Stimulated activated CD8-positive, alpha-beta memory T cell treated with anti-CD3 and anti-CD28 coated beads, Interleukin-15, amount 100 ng/mL, for 48 hours (primary cell): ENCODE measurements at places on chromosomes 3 and 15.

DNA sequence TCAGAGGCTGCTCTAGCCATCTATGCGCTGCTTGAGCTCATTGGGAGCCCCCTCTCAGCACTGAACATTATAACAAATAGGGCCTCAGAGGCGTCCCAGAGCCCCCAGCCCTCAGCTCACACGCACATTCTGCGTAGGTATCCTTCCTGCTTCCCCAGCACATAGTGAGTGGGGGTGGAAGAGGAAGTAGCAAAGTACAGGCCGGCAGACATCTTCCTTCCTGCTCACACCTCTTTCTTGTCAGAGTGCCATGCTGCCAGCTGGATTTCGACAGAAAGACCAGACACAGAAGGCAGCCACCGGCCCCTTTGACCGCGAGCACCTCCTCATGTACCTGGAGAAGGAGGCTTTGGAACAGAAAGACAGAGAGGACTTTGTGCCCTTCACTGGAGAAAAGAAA lies 16.6 kb downstream of the TMOD2 start:
- no peak for DNase-seq

GRCh38 chr3:37814547-37814946 lies 47.1 kb upstream of the CTDSPL start:
- no peak for DNase-seq

DNA sequence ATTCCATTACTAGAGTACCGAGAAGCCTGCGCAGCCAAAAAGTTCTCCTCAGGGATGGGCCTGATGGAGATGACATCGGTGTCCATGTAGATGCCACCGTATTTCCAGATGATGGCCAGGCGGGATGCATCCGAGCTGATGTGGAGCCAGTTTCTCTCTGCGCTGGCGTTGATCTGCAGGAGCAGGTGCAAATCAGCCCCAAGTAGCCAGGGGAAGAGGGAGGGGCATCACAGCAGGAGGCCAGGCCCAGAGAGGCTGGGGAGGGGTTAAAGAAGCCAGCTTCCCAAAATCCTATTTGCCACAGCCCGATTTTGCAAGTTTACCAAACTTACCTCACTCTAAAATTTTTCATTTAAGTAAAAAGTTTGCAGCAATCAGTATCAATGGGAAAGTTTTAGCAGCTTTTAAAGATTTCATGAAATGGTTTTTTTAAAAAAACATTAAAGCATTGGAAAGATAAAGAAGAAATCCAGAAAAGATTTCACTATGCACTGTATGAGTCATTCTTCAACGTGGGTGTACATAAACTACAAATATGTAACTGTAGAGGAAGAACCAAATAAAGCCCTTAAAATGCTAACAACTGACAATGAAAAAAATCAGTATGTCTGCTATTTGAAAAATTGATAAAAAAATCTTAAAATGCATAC lies 7.4 kb downstream of the A4GNT start:
- DNase-seq, result no peak

GRCh38 chr3:152364237-152364636 lies 95.5 kb downstream of the MBNL1 start:
- DNase-seq, result no peak

- no peak for DNase-seq
Measured at GRCh38 chr3:169430707-169431404, 232.7 kb downstream of the MECOM start.

GRCh38 chr3:47847260-47847659 lies 44.3 kb downstream of the DHX30 start:
- DNase-seq, result no peak

GRCh38 chr3:8968375-8968882 lies 5.2 kb upstream of the RAD18 start:
- DNase-seq, result no peak

GRCh38 chr3:184016811-184017671 lies 643 bp downstream of the ABCC5 start:
- DNase-seq, result peak; percentile 35

- no peak for DNase-seq
Measured at GRCh38 chr3:52023860-52024764, 28.4 kb upstream of the RPL29 start.

DNA sequence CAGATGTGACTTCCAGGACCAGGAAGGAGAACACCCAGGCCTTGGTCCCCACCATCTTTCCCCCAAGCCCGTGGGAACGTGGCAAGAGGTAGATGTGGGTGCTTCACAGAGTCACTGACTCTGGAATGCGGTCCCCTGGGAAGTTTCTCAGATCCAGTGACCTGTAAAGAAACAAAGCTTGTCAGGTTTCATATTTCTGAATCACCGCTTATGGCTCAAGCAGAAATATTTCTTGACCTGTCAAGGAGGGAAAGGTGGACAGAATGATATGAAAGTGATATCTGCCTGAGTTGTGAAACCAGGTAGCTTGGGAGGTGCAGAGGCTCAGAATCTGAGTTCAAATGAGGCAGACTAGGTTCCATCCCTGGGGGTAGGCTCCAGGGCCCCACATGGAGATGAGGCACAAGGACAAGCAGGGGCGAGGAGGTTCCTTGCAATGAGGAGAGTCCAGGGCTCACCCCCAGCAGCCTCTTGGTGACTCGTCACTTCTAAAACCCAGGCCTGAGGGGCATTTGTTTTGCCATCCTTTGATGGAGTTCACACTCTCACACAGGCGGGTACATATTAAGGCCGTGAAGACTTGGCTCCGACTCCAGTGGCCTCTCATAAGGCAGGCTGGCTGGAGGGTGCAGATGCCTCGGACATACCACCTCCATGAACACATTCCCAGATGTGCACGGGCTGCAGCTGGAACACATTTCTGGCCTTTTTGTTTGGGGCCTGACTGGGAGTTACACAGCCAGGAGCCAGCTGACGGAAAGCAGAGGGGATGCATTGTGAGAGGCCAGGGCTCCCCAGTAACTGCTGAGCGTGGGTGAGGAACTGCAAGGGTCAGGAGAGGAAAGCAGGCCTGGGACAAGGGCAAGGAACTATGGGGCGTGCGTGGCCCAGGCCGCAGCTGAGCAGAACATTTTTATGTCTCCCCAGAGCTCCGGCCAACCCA lies 1.3 kb downstream of the CILP start:
- DNase-seq, result no peak

DNA sequence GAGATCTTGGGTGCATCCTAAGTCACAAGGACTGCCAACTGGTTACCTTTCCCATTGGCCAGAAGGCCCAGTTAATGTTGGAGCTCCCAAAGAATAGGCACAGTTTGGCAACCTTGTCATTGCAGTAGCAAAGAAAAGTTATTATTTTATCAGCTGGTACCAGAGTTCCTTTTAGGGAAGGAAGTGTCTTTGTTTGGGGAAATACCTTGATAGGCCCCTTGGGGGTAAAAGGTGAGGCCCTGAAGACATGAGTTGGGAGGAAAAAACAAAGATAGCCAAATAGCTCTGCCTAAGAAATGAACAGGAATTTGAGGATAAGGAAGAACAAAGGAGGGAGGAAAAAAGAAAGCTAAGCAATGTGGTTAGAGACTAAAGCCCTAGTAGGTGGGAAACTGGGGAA lies 85.8 kb downstream of the ANP32A start:
- DNase-seq, result no peak

- DNase-seq, result no peak
Measured at GRCh38 chr3:68207327-68207726, 552.9 kb upstream of the SUCLG2 start.

GRCh38 chr3:64813326-64813725 lies 125.5 kb upstream of the ADAMTS9 start:
- DNase-seq, result no peak

DNA sequence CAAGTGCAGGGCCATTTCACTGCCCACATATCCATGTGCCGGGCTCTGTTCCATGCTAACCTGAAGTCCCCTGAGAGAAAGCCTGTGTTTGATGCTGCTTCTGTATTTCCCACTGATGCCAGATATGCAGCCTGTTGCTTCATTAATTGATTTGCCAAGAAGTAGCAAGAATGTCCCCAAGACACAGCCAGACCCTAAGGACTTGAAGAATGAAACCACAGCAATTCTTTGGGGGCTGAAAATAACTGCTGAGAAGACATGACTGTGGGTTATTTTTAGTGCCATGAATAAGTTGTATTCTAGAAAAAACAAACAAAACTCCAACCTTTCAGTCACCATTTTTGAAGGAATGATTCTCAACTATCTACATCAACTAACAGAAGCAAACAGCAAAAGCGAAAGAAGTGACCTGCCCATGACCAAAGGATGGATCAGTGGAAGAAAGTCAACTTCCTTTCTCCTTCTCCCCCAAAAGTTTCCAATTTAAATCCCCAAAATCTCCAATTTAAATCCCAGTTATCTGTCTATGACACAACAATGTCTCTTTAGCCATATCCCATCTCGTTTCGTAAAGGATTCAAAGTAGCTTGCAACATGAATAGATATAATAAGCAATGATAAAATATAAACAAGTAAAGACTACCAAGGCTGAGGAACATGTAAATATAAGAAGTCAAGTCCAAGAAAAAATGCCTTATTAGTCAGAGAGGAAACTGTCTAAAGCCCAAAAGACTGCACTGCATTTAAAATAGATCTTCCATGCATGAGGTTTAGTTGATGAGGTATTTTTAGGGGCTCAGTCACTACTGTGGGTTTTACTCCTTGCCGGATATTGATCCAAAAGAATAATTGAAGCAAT lies 226.8 kb downstream of the DTWD1 start:
- DNase-seq, result no peak

GRCh38 chr15:65535192-65535591 lies 4.9 kb downstream of the HACD3 start:
- DNase-seq, result no peak

- DNase-seq, result no peak
Measured at GRCh38 chr15:72825829-72826228, 42.3 kb upstream of the ADPGK start.

GRCh38 chr3:50890688-50891344 lies 216.1 kb downstream of the DOCK3 start:
- DNase-seq, result no peak

DNA sequence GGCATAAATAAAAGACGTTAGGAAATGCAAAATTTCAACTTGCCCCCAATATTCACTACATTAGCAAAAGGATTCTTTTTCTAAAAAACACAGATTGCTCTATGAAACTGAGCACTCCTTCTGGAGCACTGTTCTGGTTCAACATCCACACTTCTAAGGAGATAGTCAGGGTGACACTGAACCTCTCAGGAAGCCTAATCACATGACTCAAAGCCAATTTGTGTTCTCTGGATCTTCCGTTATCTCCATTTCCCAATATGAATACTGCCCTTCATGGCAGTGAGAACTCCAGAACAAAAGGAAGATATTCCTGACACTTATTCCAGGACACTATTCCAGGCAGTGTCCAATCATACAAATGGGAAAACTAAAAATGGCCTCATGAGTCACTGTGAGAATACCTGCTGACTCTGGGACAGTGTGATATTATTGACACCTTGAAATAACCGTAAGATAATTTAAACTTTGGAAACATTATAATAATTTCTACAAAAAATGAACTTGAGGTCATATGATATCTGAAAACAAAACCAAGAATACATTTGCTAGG lies 21.4 kb upstream of the TRPM7 start:
- no peak for DNase-seq

DNA sequence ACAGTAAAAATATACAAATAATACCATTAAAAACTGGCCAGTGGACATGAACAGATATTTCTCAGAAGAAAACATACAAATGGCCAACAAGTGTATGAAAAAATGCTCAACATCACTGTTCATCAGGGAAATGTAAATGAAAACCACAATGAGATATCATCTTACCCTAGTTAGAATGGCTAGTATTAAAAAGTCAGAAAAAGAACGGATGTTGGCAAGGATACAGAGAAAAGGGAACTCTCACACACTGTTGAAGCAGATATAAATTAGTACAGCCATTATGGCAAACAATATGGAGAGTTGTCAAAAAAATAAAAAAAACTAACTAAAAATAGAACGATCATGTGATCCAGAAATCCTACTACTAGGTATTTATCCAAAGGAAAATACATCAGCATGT lies 222.7 kb upstream of the NAALADL2 start:
- no peak for DNase-seq

DNA sequence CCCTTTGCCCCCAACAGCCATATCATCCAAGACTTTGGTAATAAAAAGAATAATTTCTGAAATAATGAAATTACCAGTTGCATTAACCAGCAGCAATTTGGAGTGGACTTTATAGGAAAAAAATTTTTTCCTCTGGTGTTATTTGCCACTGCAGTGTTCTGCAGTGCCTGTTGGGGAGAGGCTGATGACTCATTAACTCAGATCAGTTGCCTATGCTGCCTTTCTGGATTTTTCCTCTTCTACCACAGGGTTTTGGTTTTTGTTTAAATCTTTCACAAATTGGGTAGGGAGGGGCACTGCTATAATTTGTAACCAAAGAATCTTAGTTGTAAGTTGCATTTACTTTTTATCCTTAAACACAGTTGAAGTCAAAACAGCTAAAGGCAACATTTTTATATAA lies 22.7 kb downstream of the ATP6V1A start:
- DNase-seq, result no peak

DNA sequence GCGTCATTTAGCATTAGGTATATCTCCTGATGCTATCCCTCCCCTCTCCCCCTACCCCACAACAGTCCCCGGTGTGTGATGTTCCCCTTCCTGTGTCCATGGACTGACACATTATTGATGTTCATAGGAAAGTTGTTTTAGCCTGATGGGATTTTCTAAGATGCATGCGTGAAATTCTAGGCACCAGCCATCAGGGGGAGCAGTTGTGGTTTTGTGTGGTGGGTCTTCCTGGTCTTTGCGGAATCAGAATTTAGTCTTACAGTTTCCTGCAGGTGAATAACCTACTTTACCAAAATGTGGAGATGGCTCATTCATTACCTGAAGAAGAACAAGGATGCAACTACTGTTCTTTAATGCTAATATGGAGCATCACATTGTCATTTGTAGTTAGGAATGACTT lies 455.0 kb upstream of the THBS1 start:
- DNase-seq, result no peak

GRCh38 chr15:46408312-46408711 lies 773.5 kb downstream of the SQOR start:
- no peak for DNase-seq

GRCh38 chr15:80424381-80424780 lies 20.2 kb downstream of the ARNT2 start:
- no peak for DNase-seq

DNA sequence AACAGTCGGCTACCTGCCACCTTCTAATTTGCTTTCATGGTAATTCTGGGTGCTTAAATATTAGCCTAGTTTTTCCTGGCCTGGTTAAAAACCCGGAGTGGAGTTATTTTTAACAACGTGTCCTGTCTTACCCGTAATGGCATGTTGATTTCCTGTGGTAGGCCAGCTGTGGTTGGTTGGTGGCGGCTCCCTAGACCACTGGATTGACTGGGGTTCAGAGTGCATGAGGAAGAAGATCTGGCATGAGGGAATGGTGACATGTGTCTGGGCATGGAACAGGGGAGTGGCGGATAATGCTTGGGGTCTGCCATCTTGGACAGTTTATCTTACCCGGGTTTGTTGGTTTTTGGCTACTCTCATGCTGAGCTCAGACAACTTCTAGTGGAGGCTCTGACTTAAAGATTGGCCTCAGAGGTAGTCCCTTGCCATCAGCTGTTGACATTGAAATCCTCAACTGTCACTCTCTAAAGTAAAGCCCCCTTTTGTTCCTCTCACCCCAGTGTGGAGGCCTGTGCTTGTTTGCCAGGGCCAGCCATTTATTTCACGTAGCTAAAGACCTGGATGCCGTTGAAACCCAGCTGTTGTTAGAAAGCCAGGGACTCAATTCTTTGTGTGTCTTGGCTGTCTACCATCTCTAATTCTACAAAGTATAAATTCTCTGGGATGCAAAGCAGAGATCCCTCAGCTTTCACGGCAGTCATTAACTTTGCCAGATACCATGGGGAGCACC lies 81.6 kb downstream of the DNASE1L3 start:
- DNase-seq, result no peak
